Activated naive CD8-positive, alpha-beta T cell treated with anti-CD3 and anti-CD28 coated beads, Interleukin-2, amount 10 ng/mL, durations not matched to agents 7 days and 5 days (primary cell): ENCODE measurements at places on chromosomes 2 and 18.

DNA sequence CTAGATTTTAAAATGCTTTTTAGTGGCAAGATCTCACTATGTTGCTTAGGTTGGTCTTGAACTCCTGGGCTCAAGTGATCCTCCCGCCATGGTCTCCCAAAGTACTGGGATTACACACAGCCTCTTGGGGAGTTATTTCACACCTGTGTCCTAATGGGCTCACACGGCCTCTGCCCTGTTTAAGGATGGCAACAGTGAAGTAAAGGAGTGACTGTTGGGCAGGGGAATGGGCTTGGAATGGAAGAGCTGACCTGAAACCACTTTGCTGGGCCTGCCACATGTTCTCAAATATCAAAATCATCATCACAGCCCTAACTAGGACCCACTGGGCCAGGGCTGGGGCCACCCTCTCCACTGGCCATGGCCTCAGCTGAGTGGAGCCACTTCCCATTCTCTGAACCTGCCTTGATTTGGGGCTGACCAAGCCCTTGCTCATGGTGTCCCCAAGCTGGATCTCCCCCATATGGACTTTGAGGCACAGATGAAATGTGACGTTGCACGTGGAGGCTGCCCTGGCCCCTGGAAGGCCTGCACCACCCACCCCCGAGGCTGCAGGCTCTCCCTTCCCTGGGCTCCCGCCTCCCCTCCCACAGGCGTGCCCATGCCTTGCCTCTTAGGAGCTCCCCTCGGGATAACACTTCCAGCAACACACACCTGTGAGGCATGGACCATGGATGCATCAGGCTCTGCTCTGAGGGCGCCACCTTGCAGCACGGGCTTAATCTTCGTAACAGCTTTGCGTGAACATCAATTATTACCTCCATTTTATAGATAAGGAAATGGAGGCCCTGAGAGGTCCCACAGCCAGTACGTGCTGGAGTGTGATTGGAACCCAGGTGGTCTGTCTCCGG, 71.8 kb upstream of the SMAD7 start:
- H3K27me3 ChIP-seq, result no peaks in the 10 kb centered on the region
- H3K27ac ChIP-seq, result no peak overlapping the region
- no peaks in the 10 kb centered on the region for H3K36me3 ChIP-seq
- H3K4me1 ChIP-seq, result peaks cover 18% of the 10 kb centered on the region
- DNase-seq, result no peak

DNA sequence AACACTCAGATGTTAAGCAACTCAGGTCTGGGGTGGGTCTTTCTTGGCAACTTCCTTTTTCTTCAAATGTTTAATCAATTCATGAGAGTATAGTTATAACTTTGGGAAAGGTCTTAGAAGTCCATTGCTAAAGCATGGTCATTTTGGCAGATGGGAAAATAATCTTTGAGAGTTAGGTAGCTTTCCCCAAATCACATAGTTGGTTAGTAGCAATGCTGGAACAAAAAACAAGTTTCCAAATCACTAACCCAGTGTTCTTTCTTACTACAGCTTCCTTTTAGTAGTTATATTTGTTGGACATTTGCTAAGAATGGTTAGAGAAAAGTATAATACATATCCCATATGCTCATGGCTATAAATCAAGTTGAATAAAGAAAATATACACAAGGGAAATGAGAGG, 185.2 kb upstream of the SLC14A2 start:
- no peaks in the 10 kb centered on the region for H3K4me1 ChIP-seq
- peaks cover 2% of the 10 kb centered on the region for H3K27me3 ChIP-seq
- no peaks in the 10 kb centered on the region for H3K36me3 ChIP-seq
- H3K27ac ChIP-seq, result no peak overlapping the region

DNA sequence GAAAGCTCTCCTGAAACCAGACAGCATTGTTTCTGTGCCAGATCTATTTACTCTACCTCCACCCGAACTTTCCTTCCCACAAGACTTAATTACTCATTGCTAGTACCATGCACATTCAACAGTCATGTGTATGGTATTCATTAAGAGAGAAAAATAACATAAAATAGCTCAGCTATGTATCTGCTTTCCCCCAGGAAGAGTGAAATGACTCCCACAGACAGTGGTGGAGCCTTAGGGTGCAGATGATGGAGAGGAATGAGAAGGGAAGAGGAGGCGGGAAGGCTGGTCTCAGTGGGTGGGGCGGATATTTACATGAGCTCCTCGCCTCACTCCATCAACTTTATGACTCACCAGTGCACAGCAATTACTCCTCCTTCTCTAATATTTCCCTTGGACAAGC, 724.5 kb downstream of the EPHA4 start:
- no peaks in the 10 kb centered on the region for H3K27me3 ChIP-seq
- no peak overlapping the region for H3K4me3 ChIP-seq
- no peaks in the 10 kb centered on the region for H3K36me3 ChIP-seq
- DNase-seq, result no peak
- no peaks in the 10 kb centered on the region for H3K4me1 ChIP-seq

DNA sequence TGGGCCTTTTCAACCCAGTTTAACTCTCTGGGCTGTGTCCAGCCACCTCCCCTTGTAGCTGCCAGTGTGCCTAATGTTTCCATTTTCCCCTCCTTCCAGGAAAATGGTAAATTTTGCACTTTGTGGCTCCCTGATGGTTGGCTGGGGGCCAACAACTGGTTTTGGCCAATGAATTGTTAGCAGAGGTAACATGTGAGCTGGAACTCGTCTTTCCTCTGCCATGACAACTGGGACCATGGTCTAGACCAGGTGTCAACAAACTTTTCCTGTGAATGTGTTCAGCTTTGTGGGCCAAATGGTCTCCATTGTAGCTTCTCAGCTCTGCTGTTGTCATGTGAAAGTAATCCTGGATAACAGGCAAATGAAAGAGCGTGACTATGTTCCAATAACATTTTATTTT, 87.2 kb downstream of the DDX1 start:
- H3K4me3 ChIP-seq, result no peak overlapping the region
- no peaks in the 10 kb centered on the region for H3K4me1 ChIP-seq
- H3K27ac ChIP-seq, result no peak overlapping the region
- no peak for DNase-seq

GRCh38 chr2:150371044-150371818, 116.2 kb downstream of the RND3 start:
- H3K4me1 ChIP-seq, result no peaks in the 10 kb centered on the region
- no peaks in the 10 kb centered on the region for H3K27me3 ChIP-seq
- DNase-seq, result no peak
- no peak overlapping the region for H3K4me3 ChIP-seq
- H3K27ac ChIP-seq, result no peak overlapping the region
- H3K36me3 ChIP-seq, result no peaks in the 10 kb centered on the region
